Activated T-cell treated with anti-CD3 and anti-CD28 coated beads for 48 hours (primary cell): ENCODE measurements at places on chromosomes 13 and 19.

GRCh38 chr19:30810726-30811125, 438.5 kb downstream of the ZNF536 start:
- no peak for DNase-seq

DNA sequence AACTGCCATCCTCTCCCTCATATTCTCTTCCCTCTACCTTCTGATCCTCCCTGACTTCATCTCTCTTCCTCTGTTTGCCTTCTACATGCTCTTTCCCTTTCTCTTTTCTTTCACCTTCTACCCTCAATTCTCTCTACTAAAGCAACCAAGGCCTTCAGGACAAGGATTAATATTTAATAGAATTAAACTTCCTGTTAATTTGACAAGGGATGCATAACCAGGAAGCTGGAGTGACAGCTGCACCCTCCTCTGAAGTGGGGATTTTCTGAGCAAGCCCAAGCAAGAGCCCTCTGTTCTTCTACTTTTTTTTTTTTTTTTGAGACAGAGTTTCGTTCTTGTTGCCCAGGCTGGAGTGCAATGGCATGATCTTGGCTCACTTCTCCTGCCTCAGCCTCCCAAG, 63.4 kb upstream of the MED4 start:
- no peak for DNase-seq

DNA sequence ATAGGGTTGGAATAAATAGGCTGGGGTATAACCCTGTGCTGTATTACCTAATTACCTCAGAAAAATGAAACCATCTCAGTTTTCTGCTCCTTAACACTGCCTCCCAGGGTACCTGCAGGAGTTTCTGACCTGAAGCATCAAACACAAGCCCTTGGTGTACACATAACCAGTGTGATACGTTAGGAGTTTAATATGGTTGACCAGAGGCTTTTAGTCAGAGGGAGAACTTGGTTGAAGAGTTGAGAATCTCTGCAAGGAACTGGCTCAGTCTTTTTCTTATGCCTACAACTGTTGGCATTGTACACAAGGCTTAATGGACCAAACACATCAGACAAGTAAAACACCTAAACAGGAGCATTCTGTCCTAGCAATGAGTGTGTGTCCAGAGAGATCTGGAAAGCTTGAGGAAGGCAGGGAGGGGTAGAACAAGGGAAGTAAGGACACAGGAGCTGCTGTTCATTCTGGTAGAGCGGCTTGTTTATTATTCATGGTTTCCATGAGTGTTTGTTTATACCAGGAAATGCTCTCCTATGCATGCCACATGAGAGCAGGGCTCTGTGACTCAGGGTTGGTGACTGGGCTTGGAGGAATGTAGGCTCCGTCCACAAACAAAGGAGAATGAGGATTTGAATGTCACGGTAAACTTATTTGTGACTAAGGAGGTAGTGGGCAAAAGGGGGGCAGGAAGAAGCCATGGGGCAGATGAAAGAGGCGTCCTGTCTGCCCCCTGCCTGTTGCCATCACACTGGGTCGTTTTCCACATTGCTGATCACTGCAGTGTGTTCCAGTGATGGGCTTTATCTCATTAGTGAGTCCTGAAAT, 11.9 kb upstream of the SPATA13 start:
- no peak for DNase-seq

GRCh38 chr19:15779756-15780476, 7.5 kb upstream of the OR10H5 start:
- DNase-seq = no peak

- no peak for DNase-seq
Observed at GRCh38 chr19:34351382-34351826, 13.6 kb upstream of the GPI start.

GRCh38 chr13:47306991-47307390, 410.1 kb upstream of the HTR2A start:
- DNase-seq = no peak

DNA sequence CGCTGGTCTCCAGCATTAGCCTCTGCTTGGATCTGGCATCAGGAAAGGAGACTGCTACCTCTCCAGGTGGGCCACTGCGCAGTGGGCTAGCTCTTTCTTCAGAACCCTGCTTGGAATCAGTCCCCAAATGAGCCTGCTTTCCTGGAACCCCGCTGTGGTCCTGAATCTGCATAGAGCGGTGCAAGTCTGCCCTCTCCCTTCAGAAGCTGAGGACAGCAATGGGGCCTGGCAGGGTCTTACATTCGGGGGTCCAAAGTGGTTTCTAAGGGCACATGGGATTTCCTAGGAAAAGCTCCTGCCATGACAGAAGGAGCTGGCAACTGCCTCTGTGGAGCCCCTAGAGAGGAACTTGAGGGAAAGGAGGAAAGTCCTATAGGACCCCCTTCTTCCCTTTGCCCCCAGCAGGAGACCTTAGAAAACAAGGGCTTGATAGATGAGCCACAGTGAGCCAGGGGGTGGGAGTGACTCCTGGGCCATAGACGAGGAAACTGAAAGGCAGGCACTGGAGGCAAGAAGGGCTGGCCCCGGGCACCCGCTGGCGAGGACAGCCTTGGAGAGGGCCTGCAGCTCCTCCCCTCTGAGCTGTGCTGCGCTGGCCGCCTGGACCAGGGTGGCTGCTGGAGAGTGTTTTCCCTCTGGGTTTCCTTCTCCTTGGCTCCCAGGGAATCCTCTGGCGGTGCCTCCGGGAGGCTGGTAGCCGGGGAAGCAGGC, 1.4 kb upstream of the VSTM2B start:
- no peak for DNase-seq

GRCh38 chr19:39805104-39805503, 26.4 kb downstream of the LEUTX start:
- DNase-seq = no peak

GRCh38 chr19:35307931-35308330, 16.0 kb downstream of the MAG start:
- no peak for DNase-seq

- DNase-seq = no peak
Observed at GRCh38 chr13:85216576-85216975, 582.6 kb downstream of the SLITRK6 start.

GRCh38 chr19:38228491-38229439, 4.7 kb upstream of the DPF1 start:
- DNase-seq = no peak

- no peak for DNase-seq
Observed at GRCh38 chr13:31912647-31913401, 118.8 kb upstream of the FRY start.

- no peak for DNase-seq
Observed at GRCh38 chr19:1481893-1482360, 2.9 kb upstream of the C19orf25 start.

DNA sequence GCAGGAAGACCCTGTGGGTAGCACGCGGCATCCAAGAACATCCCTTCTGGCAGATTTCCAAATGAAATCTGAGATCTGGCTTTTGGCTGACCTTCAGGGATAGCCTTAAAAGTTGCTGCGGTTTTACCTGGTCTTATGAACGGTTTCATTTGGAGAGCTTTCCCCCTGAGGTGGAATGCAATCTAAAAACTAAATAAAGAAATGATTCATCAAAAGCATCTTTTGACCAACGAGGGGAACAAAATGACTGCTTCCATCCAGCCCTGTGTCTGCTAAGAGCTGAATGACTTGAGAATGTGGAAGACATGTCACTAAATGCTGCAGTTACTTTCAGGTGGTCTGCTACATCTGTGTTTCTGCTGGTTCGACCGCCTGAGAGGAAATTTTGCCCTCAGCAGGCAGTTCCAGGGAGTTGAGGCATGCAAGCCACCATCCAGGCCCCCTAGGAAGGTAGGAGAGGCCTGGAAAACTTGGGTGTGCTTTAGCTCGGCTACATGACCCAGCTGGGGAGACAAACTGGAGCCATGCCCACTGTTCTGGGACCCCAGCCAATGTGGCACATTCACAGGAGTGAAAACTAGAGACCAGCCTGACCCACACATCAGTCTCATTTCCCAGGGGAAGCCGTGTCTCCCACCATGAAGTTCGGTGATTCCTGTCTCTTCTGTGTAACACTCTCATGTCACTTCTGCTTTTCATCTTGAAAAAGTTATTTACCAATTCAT, 175.1 kb upstream of the KL start:
- DNase-seq = no peak

DNA sequence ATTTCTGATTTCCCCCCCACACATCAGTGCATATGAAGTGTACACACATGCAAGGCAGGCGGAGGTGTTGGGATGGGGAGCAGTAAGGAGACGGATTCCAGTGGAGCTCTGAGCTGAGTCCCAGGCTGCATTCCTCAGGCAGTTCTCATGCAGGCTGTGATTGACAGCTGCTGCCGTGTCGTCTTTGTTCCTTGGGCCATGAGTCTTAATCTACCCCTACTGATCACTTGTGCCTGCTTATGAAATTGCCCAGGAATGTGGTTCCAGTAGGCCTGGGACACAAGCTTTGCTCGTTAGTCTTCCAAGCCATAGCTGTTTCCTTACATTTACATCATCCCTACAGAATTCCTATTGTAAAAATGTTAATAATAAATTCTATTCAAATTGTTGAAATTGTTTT, 1241.9 kb downstream of the UQCRFS1 start:
- no peak for DNase-seq

- no peak for DNase-seq
Observed at GRCh38 chr13:109787135-109787954, 962 bp upstream of the IRS2 start.
